ENCODE measurements at places on chromosomes 5 and 9.

- no peak for DNase-seq
These were observed 33.4 kb downstream of the WDR70 start for GRCh38 chr5:37412515-37412914.

DNA sequence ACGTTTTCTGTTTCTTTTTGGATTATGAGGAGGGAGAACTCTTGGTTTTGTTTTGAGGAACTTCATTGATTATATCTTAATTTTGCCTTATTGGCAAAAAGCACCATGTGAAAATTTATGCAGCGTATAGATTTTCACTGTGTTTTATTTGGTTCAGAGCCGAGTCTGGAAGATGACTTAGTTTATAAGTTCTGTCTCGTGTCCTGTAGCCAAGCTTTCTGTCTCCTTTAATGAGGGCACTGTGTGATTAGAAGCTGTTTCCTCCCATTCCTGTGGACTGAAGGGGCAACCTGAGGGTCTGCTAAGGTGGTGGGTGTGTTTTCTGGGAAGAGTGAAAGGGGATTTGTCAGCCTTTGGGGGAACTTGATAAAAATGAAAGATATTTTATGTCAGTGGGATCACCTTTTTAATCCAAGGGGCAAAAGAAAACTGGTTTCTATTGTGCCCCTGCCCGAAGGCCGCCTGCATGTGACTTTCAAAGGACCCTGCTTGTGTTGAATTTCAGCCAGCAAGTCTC, 262.1 kb downstream of the FANCC start:
- DNase-seq: no peak

- no peak for DNase-seq
These were observed 53.1 kb downstream of the SVEP1 start for GRCh38 chr9:110526426-110526825.

DNA sequence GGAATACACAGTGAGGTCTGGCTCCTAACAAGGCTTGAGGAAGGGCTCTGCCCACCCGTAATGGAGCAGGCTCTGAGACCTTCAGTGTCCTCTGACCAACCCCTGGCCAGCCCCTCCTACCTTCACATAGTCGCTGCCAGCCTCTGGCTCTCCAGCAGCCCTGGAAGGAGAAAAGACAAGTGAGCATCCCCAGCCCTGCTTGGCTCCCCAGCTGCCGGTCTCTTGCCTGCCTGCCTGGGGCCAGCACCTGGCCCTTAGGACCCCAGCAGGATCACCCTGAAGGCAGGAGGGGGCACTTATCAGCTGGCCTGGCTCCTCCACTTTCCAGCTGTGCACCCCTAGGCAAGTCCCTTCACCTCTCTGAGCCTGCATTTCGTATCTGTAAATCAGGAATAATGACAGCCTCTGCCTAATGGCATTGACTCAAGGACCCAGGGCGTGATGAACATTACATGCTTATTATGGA, 16.9 kb downstream of the SH2D3C start:
- DNase-seq: no peak

GRCh38 chr5:54738118-54738972, 220.8 kb downstream of the SNX18 start:
- no peak for DNase-seq

GRCh38 chr9:4812858-4813257, 20.1 kb downstream of the RCL1 start:
- DNase-seq: no peak

All from amygdala (tissue), 56 donors.